Brain (organoid and tissue), 16 donors: ENCODE measurements at places on chromosomes 7 and 10.

GRCh38 chr10:70901276-70901878, 13.0 kb upstream of the PCBD1 start:
- DNase-seq = no peak

DNA sequence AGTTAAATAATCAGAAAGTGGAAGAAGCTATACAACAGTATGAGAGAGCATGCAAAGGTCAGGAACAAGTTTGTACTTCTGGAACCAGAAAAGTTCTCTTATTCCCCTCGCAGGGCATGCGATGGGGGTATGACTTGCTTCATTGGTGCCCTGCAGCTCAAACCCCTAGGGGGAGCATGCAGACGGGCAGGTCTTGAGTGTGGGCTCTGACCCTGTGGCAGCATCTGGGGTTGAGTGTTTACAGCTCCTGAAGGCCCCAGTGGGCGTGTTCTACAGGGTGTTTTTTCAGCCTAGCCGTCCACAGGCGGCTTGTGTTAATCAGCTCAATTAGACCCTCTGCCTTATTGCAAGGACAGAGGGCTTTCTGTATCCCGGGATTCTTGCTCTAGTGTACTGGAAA, 44.5 kb downstream of the KIF20B start:
- DNase-seq = no peak

DNA sequence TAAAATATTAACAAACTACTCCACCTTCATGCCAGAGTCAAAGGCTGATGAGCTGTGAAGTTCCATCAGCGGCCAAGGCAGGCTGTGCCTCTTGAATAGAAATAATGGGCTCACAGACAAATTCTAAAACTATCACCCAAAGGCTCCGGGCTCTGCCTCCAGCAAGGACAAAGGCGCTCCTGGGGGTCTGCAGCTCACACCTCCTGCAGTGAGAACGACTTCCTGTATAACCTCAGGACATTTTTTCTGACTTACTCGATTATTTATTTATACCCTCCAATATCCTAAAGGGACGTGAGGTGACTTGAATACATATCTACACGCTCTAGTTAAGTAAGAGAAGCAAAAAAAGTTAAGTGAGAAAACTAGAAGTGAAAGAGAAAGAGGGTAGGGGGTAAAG, 500.7 kb downstream of the CCSER2 start:
- no peak for DNase-seq

- no peak for DNase-seq
Observed at GRCh38 chr7:127239814-127240213, 12.9 kb downstream of the GRM8 start.

DNA sequence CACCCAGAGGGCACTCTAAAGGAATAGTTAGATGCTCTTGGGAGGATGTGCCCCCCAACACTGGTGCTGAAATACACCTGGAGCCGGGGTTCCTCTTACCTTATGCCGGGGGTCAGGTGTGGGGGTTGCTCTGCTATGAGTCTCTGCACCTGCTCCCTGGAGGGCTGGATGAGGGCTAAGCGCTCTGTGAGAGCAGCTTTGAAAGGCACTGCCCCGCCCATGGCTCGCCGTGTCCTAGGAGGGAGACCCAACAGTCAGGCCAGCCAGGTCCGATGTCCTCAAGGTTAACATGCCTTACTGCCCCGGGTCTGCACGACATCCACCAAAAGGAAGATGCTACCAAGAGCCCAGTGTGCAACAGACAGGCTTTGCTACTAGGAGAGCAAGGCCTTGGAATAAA, 31.7 kb downstream of the PSPH start:
- no peak for DNase-seq

- DNase-seq = no peak
Observed at GRCh38 chr10:113230011-113230610, 280.1 kb downstream of the TCF7L2 start.

GRCh38 chr7:24604630-24605029, 31.4 kb downstream of the PALS2 start:
- no peak for DNase-seq

GRCh38 chr7:44541-44896, 147.9 kb upstream of the FAM20C start:
- DNase-seq = no peak

GRCh38 chr10:35641676-35642034, 441 bp downstream of the FZD8 start:
- peak; percentile 4 for DNase-seq

- no peak for DNase-seq
Observed at GRCh38 chr7:120793213-120793936, 64.6 kb downstream of the TSPAN12 start.

- DNase-seq = peak; percentile 89
Observed at GRCh38 chr7:106015381-106016218, 52.5 kb downstream of the CDHR3 start.

DNA sequence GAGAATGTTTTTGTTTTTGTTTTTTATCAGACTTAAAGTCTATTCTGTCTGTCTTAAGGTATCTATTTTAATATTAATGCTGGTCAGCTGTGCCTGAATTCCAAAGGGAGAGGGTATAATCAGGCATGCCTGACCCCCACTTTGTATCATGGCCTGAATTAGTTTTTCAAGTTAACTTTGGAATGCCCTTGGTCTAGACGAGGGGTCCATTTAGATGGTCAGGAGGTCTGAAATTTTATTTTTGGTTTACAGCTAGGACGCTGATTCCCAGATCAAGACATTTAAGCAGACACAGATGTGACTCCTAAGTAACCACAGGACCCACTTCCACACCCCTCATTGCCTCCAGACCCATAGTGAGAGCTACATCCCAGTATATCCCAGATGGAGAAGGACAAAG, 189.5 kb downstream of the ARHGAP12 start:
- DNase-seq = no peak

GRCh38 chr10:4776234-4776638, 49.8 kb upstream of the AKR1E2 start:
- no peak for DNase-seq

GRCh38 chr10:94103801-94104221, 110.1 kb downstream of the PLCE1 start:
- peak; percentile 58 for DNase-seq

GRCh38 chr7:98779800-98780587, 89.8 kb downstream of the TMEM130 start:
- DNase-seq = no peak

GRCh38 chr7:148868378-148868674, 15.8 kb downstream of the EZH2 start:
- DNase-seq = no peak

DNA sequence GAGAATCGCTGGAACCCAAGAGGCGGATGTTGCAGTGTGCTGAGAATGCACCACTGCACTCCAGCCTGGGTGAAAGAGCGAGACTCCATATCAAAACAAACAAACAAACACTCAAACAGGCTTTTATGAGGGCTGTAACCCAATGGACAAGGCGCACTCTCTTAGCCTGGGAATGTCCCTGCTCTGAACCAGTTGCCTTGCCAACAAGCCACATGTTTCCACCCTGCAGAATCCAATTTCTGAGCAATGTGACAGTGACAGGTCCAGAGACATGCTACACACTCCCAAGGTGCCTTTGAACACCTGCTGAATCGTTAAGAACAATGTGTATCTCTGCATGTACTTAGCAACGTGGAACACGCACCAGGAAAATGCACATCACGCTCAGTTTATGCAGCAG, 186.8 kb upstream of the AUTS2 start:
- no peak for DNase-seq

- peak; percentile 57 for DNase-seq
Observed at GRCh38 chr10:74921744-74922143, 95.3 kb downstream of the KAT6B start.

DNA sequence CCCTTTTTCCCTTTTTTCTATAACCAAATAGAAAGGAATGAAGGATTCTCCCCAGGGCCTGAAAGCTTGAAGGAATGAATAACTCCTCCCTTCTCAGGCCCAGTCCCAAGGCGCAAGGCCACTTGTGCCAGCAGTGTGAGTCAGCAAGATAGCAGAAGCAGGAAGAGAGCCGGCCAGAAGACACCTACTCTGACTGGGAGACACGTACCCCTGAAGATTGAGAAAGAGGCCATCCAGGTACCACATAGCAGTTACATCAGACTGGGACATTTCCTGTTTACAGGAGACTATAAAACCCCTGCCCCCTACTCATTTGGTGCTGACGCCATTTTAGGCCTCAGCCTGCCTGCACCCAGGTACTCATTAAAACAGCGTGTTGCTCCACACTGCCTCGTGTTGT, 65.5 kb downstream of the LRRC17 start:
- DNase-seq = no peak

GRCh38 chr7:131948434-131949053, 392.1 kb upstream of the PODXL start:
- DNase-seq = no peak

- peak; percentile 16 for DNase-seq
Observed at GRCh38 chr10:4851846-4852245, 25.8 kb downstream of the AKR1E2 start.

- no peak for DNase-seq
Observed at GRCh38 chr10:62732841-62733653, 71.5 kb upstream of the ADO start.

- DNase-seq = no peak
Observed at GRCh38 chr7:91164506-91164905, 99.7 kb upstream of the FZD1 start.

GRCh38 chr10:14543046-14543903, 212.6 kb upstream of the FRMD4A start:
- peak; percentile 69 for DNase-seq

DNA sequence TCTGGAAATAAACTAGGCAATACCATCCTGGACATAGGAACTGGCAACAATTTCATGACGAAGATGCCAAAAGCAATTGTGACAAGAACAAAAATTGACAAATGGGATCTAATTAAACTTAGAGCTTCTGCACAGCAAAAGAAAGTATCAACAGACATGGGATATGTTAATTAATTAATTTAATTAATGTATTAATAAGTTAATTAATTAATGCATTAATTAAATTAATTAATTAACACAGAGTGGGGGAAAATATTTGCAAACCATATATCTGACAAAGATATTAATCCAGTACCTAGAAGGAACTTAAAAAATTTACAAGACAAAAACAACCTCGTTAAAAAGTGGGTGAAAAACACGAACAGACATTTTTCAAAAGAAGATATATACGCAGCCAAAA, 83.6 kb downstream of the GCC1 start:
- DNase-seq = no peak

- no peak for DNase-seq
Observed at GRCh38 chr10:64760371-64760770, 1239.2 kb downstream of the REEP3 start.

- DNase-seq = peak; percentile 97
Observed at GRCh38 chr10:111593578-111593977, 516.7 kb downstream of the ADRA2A start.

GRCh38 chr7:148670807-148671206, 27.9 kb upstream of the CUL1 start:
- DNase-seq = no peak

DNA sequence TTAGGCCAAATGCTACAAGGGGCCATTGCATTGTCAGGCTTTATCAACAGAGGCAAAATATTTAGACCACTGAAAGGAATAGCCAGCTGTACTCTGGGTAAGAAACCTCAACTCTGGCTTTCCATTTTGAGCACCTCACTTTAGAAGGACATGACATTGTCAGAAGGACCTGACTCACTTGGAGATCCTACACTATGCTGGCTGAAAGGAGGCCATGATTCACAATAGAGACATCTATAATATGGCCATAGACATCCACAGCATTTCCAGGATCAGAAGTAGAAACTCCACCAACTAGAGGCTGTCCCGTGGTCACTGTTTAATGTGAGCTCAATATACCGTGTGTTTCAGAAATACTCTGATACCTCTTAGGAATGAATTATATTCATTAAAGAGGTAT, 140.9 kb downstream of the BTAF1 start:
- no peak for DNase-seq

GRCh38 chr10:114301177-114301576, 62.1 kb downstream of the VWA2 start:
- no peak for DNase-seq
